ENCODE measurements at places on chromosomes 16 and 17.

DNA sequence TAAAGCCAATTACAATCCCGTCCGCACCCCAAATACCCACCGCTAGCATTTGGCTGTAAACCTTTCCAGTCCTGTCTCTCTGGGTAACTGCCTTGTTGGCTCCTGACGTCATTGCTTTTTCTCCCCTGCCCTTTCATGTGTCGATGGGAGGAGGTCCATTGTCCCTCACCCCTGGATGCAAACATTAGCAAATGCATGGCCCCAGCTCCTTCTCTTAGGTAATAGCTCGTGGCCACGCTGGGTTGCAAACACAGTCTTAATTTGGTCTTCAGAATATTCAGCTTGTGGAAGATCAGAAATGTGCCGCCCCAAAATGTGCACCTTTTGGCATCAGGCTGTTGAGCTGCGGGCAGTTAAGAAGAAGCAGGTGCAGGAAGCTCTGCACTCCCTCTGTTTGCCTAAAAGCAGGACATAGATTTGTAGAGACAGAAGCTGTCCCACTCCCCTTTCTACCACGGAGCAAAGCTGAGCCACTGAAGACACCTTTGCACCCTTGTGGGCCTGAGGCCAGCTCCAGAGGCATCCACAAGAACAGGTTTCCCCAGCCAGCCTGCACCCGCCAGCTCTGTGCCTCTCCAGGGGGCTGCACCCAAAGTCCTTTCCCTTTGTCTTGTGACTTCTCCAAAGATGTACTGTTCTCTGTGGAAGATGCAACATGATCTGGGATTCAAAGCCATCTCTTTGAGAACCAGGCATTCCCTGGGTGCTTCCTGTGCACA lies 127.3 kb downstream of the MGAT5B start:
- no peak for DNase-seq

- no peak for DNase-seq
Measured at GRCh38 chr17:63185420-63185819, 219.4 kb downstream of the TANC2 start.

GRCh38 chr16:48459167-48459566 lies 74.0 kb upstream of the SIAH1 start:
- no peak for DNase-seq

- DNase-seq, result no peak
Measured at GRCh38 chr17:64747938-64748540, 85.9 kb upstream of the SMURF2 start.

DNA sequence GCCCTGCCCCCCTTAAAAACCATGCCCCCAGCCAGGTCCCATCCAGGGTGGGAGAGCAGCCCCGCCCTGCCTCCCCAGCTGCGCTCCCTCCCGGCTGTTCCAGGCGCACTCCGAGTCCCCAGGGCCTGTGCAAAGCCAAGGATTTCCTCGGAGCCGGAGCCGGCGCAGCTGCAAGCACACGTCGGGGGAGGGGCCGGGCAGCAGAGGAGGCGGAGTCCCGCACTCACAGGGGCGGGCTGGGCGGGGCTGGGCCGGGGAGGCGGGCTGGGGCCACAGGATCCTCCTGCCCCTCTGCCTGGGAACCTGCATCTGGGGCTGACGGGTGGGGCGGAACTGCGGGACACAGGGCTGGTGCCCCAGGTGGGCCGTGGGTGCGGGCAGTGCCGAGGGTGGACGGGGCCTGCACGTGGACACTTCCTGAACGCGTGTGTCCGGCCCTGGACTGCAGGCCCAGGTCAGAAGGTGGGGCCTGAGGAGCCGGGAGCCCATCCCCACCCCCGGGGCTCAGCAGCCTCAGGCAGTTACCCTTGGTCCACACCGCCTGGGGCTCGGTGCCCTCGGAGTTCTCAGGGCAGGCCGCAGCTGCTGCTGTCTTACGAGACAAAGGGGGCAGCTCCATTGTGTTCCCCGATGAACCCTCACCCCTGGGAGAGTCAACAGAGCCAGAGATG lies 24.0 kb upstream of the SSTR5 start:
- DNase-seq, result peak; percentile 93

Measured in posterior cingulate gyrus (tissue), 11 donors.